Fibroblast of the conjunctiva (primary cell): ENCODE measurements at places on chromosomes 3 and 15.

- no peak for DNase-seq
These were observed 280.1 kb upstream of the RASGRP1 start for GRCh38 chr15:38844736-38845135.

- DNase-seq: no peak
These were observed 11.4 kb downstream of the SKIL start for GRCh38 chr3:170368921-170369320.

DNA sequence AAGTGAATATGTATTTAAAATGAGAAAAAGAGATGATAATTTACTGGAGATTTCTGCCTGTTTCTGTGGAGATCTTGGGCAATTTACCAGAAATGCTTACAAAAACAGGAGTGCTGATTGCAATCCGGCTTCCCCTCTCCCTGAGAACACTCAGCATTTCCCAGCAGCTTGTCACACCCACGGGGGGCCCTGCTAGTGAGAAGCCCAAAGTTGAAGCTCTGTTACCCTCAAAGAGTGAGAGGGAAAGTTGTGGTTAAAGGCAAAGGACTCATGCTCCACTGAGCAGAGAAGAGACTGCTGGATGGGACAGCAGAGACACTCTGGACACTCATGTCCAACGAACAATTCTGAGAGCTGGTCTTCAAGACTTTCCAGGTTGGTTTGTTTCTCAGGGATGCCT lies 2.9 kb downstream of the MCTP2 start:
- DNase-seq: no peak

- no peak for DNase-seq
These were observed 506.9 kb upstream of the NECTIN3 start for GRCh38 chr3:110564674-110565073.

- DNase-seq: no peak
These were observed 201.4 kb upstream of the CTNNB1 start for GRCh38 chr3:40997711-40998519.

- DNase-seq: no peak
These were observed 130.0 kb downstream of the DMXL2 start for GRCh38 chr15:51492528-51492927.
